Esophagus squamous epithelium (tissue), 5 donors: ENCODE measurements at places on chromosomes 12 and 14.

DNA sequence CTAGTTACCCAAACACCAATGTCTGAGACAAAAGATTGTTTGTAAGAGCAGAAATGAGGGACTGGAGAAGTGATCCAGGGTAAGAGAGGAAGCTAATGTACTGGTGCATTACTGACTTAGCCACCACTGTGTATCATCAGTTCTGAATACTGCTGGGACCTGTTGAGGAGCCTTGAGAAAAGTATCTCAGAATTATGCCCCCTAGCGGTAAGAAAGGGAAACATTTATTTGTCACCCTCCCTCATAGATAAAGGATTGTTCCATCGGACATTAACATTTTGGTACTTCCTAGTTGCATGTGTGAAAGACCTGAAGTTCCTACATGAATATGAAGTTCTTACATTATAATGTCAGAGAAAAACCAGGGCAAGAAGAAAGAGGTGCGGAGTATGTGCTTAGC lies 612.5 kb downstream of the FSCB start:
- no peaks in the 10 kb centered on the region for H3K27me3 ChIP-seq
- no peak for DNase-seq
- H3K27ac ChIP-seq: no peak overlapping the region

- H3K27ac ChIP-seq: no peak overlapping the region
- no peaks in the 10 kb centered on the region for H3K27me3 ChIP-seq
These were observed 18.8 kb upstream of the LTA4H start for GRCh38 chr12:96054244-96054610.

DNA sequence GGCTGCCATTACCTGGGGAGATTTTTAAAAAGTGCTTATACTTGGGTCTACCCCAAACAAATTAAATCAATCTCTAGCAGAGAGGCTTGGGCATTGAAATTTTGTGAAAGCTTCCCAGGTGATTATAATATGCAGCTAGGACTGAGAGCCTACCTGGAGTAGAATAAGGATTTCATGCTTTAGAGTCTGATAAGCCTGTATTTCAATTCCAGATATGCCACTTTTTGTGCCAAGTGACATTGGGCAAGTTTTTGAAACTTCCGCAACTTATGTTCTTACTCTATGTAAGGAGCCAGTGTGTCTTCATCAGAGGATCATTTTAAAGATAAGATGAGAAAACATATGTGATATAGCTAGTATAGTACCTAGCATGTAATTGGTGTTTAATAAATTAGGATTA lies 159.8 kb upstream of the LRIG3 start:
- H3K36me3 ChIP-seq: no peaks in the 10 kb centered on the region
- no peak for DNase-seq
- H3K27ac ChIP-seq: peak overlapping the region; percentile 86
- no peak overlapping the region for H3K4me3 ChIP-seq
- peaks cover 18% of the 10 kb centered on the region for H3K4me1 ChIP-seq

GRCh38 chr12:51511546-51512260 lies 79.3 kb upstream of the SCN8A start:
- H3K36me3 ChIP-seq: no peaks in the 10 kb centered on the region
- DNase-seq: no peak
- H3K27me3 ChIP-seq: no peaks in the 10 kb centered on the region

GRCh38 chr14:103217538-103217937 lies 94.3 kb downstream of the TNFAIP2 start:
- H3K36me3 ChIP-seq: no peaks in the 10 kb centered on the region
- no peak overlapping the region for H3K27ac ChIP-seq
- H3K4me1 ChIP-seq: no peaks in the 10 kb centered on the region
- H3K27me3 ChIP-seq: peaks cover 31% of the 10 kb centered on the region
- DNase-seq: no peak
